ENCODE measurements at places on chromosomes 7 and 10. TPM values are rescaled to one million over a fixed set of nuclear protein-coding genes. Genes with fewer than 3 reads are reported as not detected.

DNA sequence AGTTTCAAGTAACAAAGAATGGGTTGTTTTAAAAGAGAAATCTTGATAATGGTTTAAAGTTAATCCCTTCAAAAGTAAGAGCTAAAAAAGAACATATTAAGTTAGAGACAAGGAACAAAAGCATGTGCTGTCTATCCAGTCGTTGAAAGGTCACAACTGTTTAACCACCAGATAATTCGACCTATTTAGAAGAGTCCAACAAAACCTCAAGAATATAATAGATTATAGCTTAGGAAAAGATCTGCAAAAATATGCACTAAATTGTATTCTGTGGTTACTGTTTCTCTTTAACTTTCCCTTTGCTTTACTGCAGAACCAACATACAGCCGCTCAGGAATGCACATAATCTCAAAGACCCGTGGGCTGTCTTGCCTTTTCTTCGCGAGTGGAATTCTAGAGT, 74.9 kb downstream of the PCGF5 start:
- no peak for DNase-seq

DNA sequence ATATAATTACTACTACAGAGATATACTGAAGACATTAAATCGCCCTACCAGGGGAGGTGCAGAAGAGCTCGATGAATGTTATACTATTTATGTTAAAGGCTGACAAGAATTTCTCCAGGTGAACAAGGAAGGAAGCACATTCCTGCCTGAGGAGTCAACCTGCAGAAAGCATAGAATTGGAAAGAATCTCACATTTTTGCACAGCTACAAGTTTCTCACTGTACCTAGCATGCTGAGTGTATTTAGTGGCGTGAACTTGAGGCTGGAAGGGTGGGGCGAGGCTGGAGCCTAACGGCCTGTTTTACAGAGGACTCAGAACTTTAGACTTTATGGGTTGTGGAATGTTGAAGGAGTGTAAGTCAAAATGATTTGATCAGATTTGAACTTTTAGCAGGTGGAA, 373.6 kb upstream of the LRGUK start:
- DNase-seq, result no peak

GRCh38 chr10:66102756-66103155, 823.1 kb upstream of the LRRTM3 start:
- DNase-seq, result no peak

DNA sequence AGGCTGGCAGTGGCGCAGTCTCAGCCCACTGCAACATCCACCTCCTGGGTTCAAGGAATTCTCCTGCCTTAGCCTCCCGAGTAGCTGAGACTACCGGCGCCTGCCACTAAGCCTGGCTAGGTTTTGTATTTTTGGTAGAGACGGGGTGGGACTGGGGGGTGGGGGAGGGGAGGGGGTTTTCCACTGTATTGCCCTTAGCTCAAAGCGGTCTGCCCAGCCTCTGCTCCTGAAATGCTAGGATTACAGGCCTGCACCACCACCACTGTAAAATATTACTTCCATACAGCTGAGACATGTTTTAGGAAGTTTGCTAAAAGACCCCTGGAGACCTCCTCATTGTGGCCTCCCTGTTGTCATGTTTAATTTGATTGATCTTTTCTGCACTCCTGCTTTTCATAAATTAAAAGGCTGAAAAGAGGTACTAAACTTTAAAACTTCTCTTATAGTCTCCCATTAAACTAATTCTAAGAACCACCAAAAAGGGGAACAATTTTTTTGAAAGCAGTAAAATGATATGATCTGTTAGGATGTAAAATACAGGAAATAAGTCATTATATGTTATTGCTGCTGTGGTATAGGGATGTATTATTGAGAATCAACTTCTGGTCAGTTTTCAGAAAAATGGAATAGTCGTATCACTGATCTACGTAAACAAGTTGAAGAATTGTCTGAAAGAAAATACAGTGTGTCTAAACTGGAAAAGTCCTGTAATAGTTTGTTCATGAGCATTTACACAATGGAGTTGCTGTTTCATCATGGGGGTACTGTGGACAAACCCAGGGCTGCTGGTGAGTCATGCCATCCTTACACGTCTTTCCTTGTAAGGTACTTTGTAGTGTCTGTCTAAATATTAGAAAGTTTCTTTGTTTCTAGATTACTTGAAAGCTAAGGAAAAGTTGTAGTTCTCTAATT, 72.9 kb upstream of the TMEM248 start:
- no peak for DNase-seq

DNA sequence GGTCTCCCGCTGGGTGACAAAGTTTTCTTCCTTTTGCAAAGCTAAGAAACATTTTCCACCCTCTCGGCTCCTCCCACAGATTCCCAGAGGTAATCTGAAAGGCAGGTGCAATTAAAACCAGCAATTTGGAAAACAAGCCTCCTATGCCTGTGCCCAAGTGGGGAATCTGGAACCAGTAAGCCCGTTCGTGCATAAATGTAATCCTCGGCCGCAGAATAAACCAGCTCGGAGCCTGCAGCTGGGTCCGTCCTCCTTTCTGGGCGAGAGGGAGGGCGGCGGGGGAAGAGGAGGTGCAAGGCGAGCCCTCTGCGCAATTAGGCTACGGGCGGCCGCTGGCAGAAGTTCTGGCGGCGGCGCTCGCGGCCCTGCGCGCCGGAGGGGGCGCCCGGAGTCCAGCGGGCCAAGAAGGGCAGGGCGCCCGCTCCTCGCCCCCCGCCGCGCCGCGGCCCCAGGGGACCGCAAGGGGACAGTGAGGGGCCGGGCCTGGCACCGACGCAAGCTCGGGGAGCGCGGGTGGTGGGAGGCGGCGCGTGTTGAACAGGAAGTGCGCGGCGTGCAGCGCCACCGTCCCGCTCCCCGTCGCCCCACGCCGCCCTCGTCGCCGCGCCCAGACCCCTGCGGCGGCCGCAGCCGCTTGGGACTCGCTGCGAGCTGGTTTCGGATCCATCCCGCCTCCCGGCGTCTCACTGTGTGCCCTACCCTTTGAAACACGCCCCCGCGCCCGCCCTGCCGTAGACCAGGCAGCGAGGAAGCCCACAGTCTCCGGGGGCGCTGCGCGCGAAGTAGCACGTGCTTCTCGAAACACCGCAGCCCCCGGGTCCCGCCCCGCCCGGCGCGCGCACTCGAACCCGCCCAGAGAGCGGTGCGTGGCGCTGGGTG, at the start of gene PRKAG2:
Gene PRKAG2, minus strand, starts transcription at position 217 of the 879 bp plus-strand sequence. CDS start 495 bp downstream, outside the sequence.
- peak; percentile 77 for DNase-seq

GRCh38 chr7:134701272-134701671, 54.6 kb downstream of the BPGM start:
- DNase-seq, result no peak

- DNase-seq, result peak; percentile 24
These were observed 30.7 kb upstream of the INPP5A start for GRCh38 chr10:132506711-132507408.

DNA sequence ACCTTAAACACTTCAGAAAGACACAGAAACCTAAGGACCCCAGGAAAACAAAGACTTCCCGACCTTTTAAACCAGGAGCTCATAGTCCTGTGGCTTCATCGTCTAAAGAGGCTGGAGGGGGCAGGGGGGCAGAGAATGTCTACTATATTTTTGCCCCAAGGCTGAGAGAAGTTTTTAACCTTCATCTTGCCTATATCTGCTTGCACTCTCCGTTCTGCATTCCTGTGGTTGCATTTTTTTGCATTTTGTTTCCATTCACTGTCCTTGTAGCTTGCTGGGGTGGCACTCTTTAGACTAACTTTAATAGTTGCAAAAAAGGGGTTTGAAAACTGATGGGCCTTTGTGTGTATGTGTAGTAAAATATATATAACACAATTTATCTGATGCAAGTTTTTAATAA, 23.7 kb downstream of the PRKAR2B start:
- no peak for DNase-seq

GRCh38 chr10:110170142-110170971, 37.0 kb upstream of the MXI1 start:
- DNase-seq, result peak; percentile 22

DNA sequence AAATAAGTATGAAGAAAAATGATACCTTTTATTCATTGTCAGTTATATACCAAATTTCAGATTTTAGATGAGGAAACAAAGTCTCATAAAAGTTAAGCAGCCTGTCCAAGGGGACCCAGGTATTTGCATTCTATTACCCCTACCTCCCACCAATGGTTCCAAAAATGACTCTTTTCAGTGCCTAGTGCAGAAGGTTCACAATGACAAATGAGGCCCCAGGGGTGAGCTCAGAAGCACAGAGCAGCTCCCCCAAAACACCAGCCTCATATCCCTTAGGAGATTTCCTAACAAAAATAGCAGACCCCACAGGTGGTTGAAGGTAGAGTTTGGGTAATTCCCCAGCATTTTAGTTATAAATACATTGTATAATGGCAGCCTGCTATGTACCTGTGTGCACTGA, 168.6 kb downstream of the REEP3 start:
- DNase-seq, result no peak

DNA sequence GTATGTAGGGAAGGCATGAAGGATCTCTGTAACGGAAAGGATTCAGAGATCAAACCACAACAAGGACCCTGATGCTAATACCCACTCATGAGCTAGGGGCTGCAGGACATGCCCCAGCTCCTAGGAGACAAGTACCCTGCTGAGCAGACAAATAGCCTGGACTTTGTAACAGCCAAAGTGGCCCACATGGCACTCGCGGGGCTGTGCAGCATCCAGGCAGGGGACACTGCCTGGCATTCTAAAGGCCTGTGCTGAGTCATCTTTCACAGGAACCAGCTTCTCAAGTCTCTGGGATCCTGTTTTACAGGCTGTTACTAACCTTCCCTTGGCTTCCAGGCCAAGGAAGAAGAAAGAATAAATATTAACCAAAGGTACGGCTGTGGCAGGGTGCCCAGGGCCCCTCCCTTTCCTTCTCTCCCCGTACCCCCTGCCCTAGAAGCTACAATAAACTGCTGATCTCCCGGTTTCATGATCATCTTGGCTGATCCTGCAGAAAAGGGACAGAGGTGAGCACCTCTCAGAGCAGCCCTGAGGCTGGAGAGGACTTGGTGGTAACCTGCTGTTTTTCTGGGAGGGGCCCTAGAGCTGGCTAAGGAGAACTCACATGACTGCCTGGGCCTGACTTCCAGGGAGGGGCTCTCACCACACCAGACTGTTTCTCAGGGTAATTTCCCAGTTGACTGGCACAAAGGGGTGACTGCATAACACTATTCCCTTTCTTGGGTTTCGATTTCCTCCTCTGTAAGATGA, 4.2 kb upstream of the RPEL1 start:
- peak; percentile 87 for DNase-seq

DNA sequence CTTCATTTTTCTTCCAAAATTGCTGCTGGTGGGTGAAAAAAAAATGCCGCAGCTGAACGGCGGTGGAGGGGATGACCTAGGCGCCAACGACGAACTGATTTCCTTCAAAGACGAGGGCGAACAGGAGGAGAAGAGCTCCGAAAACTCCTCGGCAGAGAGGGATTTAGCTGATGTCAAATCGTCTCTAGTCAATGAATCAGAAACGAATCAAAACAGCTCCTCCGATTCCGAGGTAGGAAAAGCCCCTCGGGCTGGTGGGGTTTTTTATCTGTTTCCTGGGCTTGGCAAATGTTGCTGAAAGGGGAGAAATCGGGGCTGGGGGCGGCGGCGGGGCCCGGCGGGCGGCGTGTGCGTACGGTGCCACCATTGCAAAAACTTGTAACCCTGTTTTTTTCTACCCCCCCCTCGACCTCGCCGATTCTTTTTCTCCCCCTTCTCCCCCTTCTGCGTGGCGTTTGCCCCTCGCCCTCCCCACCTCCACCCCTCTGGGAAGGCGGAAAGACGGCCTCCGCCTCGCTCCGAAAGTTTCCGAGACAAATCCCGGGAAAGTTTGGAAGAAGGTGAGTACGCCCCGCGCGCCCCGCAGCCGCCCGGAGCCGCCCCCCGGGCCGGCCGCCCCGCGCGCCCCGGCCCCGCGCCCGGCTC, 789 bp downstream of the TCF7L2 start:
- peak; percentile 37 for DNase-seq

GRCh38 chr7:6533893-6534495, 17.3 kb downstream of the GRID2IP start:
- no peak for DNase-seq

DNA sequence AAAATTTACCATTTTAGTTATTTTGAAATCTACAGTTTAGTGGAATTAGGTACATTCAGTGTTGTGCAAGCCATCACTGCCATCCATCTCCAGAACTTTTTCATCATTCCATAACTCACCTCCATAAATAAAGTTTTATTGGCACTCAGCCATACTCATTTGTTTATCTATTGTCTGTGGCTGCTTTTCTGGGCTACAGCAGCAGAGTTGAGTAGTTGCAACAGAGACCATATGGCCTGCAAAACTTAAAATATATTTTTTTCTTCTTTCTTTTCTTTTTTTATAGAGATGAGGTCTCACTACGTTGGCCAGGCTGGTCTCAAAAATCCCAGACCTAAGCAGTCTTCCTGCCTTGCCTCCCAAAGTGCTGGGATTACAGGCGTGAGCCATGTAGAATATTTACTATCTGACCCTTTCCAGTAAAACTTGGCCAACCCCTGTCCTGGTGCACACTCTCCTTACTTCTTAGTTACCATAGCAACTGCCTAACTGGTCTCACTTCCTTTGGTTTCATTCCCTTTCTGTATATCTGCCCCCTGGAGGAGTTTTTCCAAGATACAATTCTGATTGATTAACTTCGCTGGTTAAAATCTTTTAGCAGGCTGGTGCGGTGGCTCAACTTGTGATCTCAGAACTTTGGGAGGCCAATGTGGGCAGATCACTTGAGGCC, 133.2 kb downstream of the CUX1 start:
- no peak for DNase-seq

GRCh38 chr7:18393465-18394118, 102.0 kb upstream of the HDAC9 start:
- DNase-seq, result no peak

The AOAH gene
- total RNA-seq, result 31.6 TPM

The CACNB2 gene
- total RNA-seq, result 13.3 TPM

The FGL2 gene
- total RNA-seq, result 18.8 TPM

The H2BK1 gene
- total RNA-seq, result not detected

The KAZALD1 gene
- 17.7 TPM for total RNA-seq

The SLC39A12 gene
- total RNA-seq, result 0.08 TPM

The KCNMA1 gene
- total RNA-seq, result 49.9 TPM

Measured in left colon (tissue), 2 donors.